ENCODE measurements at places on chromosomes 6 and 20. TPM values are rescaled to one million over a fixed set of nuclear protein-coding genes. Genes with fewer than 3 reads are reported as not detected.

Gene FABP7
- not detected for total RNA-seq

Gene KHDRBS2
- total RNA-seq, result 0.12 TPM

Gene OR12D3
- not detected for total RNA-seq

Gene SERINC3
- 64.9 TPM for total RNA-seq

Gene MEI4
- not detected for total RNA-seq

Gene MBOAT1
- 6.3 TPM for total RNA-seq

Gene LY86
- total RNA-seq, result 0.48 TPM
